ENCODE measurements at places on chromosomes 3 and 15.

GRCh38 chr3:64870876-64871646, 183.3 kb upstream of the ADAMTS9 start:
- no peak for DNase-seq

DNA sequence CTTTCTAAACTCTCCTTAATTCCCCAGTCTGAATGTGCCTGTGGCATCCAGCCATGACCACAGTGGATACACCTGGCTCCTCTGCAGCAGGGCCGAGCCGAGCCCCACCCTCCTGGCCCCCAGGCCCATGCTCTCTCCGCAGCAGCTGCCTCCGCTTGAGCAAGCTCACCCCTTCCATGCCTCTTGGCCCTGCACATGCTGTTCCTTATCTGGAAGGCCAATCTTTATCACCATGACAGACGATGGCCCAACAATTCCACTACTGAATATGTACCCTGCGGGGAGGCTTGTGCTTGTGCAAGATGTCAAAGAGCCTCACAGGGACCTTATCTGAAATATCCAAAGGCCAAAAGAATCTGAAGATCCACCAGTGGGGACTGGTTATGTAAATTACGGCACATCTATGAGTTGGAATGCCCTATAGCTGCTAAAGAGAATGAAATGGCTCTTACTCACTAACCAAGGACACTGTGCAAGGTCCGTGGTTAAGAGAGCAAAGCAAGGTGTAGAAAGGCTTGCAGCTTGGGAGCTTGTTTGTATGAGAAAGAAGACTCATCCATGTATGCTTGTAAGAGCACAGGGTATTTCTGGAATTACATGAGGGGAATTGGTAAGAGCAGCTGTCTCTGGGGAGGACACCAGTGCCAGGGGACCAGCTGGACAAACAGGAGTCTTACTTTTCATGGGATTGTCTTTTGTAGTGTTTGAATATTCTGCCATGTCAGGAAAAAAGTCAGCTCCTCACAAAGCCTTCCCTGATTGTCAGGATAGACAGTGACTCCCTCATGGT, 55.2 kb downstream of the WNT7A start:
- no peak for DNase-seq

DNA sequence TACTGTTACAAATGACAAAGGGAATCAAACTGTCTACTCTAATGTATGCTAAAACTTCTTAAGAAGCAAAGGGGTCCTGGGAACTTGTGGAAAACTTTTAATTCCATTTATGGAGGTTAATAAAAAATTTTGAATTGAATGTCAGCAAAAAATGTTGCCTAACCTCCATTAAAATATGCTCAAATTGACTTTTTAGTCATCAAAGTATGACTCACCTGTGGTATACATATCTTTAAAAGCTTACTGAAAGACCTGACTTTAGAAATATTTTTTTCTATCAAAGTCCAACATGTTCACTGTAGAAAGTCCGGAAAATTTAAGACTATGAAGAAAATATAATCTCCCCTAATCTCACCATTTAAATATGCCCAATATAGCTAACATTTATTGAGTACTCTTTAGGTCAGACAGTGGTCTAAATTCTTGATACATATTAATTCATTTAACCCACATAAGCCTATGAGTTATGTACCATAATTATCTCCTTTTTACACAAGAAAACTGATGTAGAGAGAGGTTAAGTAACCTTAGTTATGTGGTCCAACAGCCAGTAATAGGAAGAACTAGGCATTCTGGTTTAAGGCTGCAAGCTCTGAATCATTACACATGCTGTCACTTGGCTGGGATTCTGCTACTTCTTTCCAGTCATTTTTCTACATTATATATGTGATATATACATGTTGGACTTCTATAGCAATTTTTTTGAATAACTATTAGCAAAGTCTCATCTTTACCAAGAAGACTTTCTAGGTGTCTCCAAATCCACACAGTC, 83.6 kb downstream of the PDZRN3 start:
- DNase-seq: no peak

GRCh38 chr3:21390136-21390535, 360.9 kb downstream of the ZNF385D start:
- no peak for DNase-seq

- no peak for DNase-seq
Observed at GRCh38 chr15:65285291-65286068, 1.2 kb downstream of the PARP16 start.

- no peak for DNase-seq
Observed at GRCh38 chr15:51349156-51349844, 7.8 kb downstream of the GLDN start.

DNA sequence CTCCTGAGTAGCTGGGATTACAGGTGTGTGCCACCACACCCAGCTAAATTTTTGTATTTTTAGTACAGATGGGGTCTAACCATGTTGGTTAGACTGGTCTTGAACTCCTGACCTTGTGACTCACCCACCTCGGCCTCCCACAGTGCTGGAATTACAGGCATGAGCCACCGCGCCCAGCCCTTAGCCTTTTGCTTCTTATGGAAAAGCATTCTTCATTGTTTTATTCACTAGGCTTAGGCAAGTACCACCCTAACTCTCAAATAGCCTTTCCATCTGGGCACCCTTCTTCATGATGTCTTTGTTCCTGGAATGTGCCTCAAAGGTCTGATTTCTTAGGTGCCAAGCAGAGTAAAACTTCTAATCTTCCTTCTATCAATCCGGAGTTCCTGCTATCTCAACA, 641.8 kb downstream of the FHIT start:
- no peak for DNase-seq

- no peak for DNase-seq
Observed at GRCh38 chr15:90701880-90702630, 15.1 kb upstream of the BLM start.

GRCh38 chr3:7640787-7641186, 779.9 kb downstream of the GRM7 start:
- no peak for DNase-seq

GRCh38 chr3:56792193-56792592, 9.6 kb downstream of the ARHGEF3 start:
- DNase-seq: no peak

GRCh38 chr3:15585111-15585845, 16.1 kb downstream of the HACL1 start:
- DNase-seq: no peak

GRCh38 chr3:79514069-79514468, 253.7 kb downstream of the ROBO1 start:
- no peak for DNase-seq

DNA sequence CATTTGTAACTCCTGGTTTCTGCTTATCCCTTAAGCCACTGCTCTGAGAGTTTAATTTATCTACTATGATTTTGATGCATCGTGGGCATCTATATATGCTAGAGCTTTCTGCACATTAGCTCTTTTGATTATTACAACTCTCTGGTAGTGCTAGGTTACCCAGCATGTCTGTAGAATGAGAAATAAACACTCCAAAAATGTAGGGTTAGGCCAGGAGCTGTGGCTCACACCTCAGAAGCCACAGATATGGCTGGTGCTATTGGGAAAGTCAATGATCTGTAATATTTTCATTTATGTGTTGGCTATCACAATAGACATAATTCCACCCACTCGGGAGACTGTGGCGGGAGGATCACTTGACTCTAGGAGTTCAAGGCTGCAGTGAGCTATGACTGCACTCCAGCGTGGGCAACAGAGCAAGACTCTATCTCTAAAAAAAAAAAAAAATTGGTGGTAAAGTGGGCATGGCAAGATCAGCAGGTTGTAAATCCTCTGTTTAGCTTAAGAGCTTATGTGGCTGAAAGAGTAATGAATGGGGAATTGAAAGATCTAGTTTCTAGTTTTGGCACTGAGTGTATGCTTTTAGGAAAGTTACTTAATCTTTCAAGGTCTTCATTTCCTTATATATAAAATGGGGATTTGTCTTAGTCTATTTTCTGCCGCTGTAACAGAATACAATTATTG, 6.3 kb downstream of the TIGIT start:
- DNase-seq: peak; percentile 62

GRCh38 chr3:130849091-130849552, 44.8 kb upstream of the ATP2C1 start:
- no peak for DNase-seq

DNA sequence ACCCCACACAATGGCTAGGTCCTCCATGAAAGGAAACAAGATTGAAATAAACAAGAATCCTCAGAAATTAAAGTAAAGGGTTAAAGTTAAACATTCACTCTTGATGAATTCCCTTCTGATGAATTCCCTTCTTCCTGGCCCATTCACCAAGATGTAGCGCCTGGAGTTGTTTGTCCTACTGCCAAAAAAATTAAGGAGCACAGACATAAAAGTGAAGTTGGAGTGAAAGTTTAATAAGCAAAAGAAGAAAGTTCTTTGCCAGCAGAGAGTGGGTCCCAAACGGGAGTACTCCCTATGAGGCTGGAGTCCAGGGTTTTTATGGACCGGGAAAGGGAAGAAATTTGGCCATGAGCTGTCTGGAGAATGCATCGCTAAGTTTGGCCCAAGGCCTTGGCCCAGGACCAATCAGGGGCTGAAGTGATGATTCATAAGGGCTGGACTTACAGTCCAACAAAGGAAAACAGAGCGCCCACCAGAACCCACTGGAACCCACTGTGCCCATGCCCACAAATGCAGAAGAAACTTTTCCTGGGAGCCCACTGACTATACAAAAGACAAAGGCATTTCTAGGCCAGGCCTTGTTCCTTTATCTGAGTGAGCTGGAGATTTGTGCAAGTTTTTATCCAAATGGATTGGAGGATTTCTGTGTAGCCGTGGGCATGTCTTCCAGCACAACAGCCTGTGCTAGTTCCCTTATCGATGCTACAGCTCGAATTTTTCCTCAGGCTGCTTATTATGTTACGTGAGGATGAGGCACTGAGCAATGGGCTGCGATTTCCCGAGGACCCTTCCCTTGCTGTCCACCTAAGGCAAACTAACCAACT, 1561.6 kb downstream of the OTOL1 start:
- no peak for DNase-seq

DNA sequence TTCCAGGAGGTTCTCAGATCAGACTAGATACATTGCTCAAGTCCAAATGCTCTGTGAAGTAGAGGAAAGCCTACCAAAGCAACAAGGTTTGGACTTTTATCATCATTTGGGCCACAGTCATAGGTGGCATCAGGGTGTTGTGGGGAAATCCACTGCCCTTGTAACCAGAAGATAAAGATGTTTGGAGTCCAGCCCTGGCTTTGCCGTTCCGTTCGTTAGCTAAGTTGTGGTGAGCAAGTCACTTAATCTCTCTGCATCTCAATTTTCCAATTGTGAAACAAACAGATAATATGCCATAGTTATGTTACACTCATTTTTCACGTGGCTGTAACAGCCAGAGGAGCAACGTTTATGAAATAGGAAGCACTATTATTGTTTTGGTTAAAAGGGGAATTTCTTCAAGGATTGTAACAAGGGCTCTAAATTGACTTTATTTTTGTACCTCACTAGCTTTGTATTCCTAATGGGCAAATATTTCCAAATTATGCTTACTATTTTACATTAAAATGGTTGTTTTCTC, 125.6 kb downstream of the CD47 start:
- no peak for DNase-seq

GRCh38 chr15:68982976-68983563, 31.4 kb upstream of the NOX5 start:
- no peak for DNase-seq

DNA sequence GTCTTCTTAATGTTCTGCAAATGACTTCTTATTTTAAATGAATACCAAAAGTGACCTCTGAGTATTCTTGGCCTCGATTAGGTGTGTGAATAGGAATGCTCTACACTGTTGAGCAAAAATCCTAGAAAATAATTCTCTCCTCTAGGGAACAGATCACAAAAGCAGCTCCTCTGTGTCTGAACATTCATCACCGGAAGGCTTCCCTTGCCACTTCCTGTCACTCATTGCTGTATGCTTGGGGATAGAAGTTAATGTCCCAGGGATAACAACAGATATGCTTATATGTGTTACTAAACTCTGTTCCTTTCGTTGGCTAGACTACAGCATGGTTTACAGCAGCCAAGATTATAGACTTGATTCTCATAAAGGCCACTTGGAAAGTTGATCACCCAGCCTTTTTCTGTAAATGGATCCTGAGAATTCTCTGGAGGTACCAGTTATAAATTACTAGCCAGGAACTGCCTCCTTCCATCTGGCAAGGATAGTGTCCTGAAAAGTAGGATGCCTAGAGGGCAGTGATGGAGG, 16.0 kb upstream of the PTX3 start:
- no peak for DNase-seq

DNA sequence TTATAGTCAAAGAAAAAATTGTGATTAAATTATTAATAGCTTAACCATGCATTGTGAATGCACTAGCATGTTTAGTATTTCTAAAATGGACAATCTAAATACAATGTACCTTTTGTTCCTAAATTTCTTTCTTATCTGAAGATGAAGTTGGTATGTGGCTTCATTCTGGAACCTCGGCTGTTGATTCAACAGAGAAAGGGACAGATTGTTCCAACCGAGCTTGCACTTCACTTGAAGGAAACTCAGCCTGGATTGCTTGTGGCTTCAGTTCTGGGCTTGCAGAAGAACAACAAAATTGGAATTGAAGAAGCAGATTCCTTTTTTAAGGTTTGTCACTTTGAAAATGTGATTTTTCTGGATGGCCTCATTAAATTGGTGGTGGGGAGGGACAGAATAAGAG, 32.6 kb downstream of the HPS3 start:
- no peak for DNase-seq

DNA sequence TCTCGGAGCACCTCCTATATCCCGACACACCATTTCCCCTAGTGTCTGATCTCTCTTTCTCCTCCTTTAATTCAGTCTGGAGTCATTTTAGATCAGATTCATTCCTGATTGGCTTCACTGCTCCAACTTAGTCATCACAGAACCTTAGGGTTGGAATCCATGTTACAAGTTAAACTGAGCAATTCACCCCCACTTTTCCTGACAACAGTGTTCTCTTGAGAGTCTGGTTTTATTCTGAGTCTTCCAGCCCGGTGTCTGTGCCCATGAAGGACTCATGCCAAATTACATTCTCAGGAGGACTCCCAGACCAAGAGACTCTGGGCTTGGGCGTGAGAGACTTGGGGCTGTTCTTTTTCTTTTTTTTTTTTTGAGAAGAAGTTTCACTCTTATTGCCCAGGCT, 57.5 kb downstream of the LPP start:
- no peak for DNase-seq

GRCh38 chr3:121252676-121253075, 293.1 kb downstream of the POLQ start:
- no peak for DNase-seq

DNA sequence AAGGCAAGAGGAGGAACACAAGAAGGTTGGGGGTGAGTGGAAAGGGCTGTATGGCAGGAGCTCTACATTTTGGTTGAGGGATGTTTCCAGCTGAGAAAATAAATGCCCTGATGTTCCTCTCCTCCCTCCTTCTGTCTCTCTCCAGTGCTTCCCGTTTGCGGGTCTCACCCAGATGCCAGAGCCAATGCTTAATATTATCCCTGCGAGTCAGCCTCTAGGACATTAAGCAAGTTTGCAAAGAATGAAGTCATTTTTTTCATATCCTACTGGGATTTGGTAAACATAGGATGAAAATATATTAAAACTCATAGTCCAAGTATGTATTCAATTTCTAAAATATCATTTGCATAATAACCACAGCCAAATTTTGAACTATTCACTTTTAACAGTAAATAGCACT, 295.9 kb downstream of the CADM2 start:
- DNase-seq: no peak

All from CD4-positive, alpha-beta T cell treated with Interleukin-4 for 4 hours (primary cell).